ENCODE measurements at places on chromosomes 7 and 10.

- DNase-seq: no peak
These were observed 46.3 kb upstream of the GPAM start for GRCh38 chr10:112229901-112230300.

GRCh38 chr7:125926621-125927020 lies 997.0 kb upstream of the POT1 start:
- no peak for DNase-seq

DNA sequence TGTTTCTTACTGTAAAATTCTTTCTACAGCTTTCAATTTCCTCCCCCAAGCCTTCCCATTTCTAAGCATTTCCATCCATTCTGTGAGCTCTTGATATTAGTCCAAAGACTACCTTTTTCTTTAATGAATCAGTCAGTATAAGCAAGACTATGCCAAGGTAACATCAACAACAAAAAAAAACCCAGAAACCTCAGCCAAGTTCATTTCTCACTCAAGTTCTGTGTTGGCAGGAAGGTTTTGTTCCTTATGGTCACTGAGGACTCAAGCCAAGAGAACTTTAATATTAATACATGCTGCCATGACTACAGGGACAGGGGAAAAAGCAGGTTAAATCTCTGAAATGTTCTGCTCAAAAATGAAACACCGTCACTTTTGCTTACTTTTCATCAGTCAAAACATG lies 621.2 kb upstream of the NRP1 start:
- no peak for DNase-seq

GRCh38 chr10:100353770-100354485 lies 6.9 kb downstream of the SCD start:
- no peak for DNase-seq

DNA sequence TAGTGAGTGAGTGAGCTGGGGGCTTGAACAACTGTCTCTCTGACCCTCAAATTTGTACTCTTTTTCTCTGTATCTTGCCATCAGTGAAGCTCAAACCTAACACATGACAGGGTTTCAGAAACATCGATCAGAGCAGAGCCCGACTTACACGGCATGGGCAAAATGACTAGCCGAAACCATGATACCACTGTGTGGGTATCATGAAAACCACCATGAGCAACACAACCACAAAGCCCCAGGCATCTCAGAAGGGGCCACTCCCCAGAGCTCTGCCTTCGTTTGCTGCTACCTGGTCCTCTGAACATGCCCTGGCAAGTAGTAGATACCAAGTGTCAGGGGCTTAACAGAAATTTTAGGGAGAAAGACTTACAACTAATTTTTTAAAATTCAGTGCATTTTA lies 308.5 kb downstream of the WDR11 start:
- DNase-seq: peak; percentile 32

- no peak for DNase-seq
These were observed 188.1 kb downstream of the MYOF start for GRCh38 chr10:93293999-93294398.

DNA sequence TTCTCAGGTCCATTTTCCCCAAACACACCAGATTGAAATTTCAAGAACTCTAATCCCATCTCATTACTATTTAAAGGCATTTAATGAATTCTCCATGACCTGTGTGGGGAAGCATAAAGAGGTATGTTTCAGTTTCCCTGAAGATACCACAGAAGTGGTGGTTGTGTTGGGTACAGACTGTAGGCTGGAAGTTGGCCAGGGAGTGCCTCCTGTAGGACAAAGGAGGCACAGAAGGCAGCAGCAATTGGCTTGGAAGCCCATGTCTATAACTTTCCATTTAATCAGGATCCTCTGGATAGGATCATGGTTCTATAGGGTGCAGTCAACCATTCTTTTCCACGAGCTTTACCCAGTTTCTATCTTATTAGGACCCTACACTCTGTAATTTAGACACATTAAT lies 8.6 kb upstream of the BET1 start:
- no peak for DNase-seq

GRCh38 chr7:106425017-106425719 lies 140.4 kb upstream of the NAMPT start:
- DNase-seq: peak; percentile 86

- DNase-seq: no peak
These were observed 13.7 kb downstream of the RAB19 start for GRCh38 chr7:140417456-140418155.

DNA sequence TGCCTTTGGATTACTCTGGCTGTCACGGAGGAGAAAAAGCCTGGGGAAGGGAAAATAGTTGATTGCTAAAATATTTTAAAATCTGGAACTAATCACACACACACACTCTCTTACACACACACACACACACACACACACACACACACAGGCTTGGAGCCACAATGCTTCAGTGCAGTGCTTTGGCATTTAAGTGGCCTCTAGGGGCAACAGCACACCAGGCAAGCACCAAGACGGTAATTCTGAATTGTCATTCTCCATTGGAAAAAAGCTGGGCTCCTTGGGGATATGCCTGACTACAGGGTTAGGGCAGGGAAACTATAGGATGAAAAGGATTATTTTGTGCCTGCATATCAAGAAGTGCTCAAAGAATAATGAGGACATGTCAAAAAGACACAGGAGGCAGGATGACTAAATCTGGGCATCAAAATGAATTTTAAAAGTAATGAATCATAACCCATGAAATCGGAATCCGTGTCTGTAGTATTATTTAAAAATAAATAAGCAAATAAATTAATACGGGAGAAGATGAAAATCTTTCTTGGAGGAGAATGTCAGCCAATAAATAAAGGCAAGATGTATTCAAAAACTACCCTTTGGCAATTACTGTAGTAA lies 30.4 kb upstream of the DDC start:
- DNase-seq: peak; percentile 21

DNA sequence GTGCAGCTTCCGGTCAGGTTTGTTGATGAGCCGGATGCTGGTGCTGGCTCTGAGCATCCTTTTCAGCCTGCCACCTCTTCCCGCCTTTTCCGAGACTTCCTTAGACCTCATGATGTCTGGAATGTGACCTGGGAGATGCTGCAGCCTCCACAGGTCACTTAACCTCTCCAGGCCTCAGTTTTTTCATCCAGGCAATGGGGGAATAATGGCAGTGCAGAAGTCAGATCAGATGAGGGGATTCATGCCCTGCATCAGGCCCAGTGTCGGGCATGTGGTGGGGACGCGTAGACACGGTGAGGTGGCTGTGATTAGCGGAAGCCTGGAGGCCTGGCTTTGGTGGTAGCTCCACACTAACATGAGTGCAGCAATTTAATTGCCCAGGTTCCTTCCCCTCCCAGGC lies 24.6 kb downstream of the PFKFB3 start:
- DNase-seq: no peak

DNA sequence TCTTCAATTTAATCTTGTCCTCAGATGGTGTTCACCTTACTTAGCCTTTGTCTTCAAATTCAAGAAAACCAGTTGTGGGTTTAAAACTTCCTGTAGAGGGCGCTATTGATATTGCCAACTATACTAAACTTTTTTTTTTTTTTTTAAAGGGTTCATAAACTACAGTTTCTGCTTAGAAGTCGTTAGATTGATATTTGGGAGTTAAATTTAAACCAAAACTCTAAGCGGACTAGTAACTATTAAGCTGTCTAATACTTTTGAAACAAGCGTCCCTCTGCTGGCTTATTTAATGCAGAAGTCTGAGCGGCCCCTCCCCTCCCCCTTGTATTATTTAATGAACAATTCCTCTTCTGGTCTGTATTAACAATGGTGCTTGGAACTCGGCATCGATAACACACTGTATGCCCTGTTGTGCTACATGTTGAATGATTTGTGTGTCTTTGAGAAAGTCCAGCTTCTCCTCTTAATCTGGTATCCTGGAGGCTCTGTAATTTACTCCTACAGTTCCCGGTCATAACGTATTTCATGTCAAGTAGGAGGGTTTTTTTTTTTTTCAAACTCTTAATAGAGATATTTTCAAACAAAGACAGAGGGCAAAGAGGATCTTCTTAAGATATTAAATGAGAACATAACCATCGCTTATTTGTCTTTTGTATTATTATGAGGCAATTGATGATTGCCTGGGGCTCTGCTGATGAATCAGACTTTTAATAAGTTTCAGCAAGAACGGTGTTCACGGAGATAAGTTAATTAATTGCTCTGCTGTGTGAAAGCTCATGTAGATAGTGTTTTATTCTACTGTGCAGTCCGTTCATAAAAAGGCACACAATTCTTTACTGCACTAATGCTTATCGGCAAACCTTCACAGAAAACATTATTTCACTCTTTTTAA lies 22.6 kb upstream of the CREB5 start:
- DNase-seq: no peak

DNA sequence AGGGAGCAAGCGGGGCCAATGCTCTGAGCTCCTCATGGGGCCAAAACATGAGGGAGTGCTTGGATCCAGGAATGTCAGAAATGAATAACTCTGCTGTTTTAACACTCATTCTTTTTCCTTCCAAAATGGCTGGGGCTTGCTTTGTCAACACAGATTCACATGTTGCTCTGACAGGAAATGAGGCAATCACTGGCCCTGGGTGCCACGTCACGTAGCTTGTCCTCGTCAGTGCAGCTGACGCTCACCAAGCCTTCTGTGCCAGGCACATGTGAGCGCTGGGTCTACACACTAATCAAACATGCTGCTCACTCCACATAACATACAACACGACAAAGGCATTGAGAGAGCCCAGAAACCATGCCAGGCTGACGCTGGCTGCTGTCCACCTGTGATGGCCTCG lies 198.9 kb downstream of the WDR37 start:
- DNase-seq: peak; percentile 19

- no peak for DNase-seq
These were observed 119.8 kb downstream of the ITGB8 start for GRCh38 chr7:20450536-20450935.

- DNase-seq: no peak
These were observed 30.4 kb downstream of the PLAU start for GRCh38 chr10:73941300-73941699.

GRCh38 chr7:100544967-100545359 lies 6.0 kb downstream of the AGFG2 start:
- no peak for DNase-seq

- no peak for DNase-seq
These were observed 572.9 kb upstream of the PFKP start for GRCh38 chr10:2494399-2494798.

DNA sequence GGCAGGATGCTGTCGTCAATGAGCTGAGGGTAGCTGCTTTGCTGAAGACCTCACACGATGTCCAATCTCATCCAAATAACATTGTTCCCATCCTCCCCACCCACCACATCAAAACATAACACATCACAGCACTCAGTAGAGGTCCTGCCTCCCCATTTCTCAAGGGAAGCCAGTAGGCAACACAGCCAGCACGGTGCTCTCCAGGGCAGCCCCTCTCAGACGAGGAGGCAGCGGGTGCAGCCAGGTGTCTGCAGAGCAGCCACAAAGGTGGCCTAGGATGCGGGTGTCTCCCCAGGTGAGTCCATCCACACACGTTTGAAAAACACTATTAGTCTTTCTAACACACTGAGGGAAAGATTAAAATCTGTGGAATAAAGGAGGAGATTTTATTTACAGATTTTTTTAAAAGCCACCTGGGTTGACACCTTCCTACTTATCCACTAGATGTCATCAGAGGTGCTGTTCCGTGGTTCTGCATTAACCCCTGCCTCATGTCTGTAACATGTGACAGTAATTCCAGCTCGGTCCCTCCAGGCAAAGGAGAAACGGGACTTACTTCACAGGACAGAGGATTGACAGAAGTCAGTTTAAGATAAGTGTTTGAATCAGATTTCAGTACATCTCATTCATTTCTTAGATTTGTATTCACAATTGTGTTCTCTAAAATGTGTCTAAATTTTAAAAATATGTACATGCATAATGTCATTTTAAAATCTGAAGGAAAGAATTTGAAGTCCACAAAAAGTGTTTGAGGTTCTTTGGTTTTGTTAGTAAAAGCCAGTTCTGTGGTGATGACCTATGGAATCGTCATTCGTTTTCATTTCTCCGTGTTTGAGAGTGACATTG lies 68.0 kb downstream of the LANCL2 start:
- no peak for DNase-seq
